ENCODE measurements at places on chromosomes 5 and 9.

GRCh38 chr5:17238521-17239041 lies 21.1 kb downstream of the BASP1 start:
- no peak for DNase-seq

GRCh38 chr9:110330484-110331105 lies 7.1 kb downstream of the TXNDC8 start:
- peak; percentile 33 for DNase-seq

GRCh38 chr9:118305331-118305730 lies 601.1 kb downstream of the TLR4 start:
- DNase-seq, result no peak

DNA sequence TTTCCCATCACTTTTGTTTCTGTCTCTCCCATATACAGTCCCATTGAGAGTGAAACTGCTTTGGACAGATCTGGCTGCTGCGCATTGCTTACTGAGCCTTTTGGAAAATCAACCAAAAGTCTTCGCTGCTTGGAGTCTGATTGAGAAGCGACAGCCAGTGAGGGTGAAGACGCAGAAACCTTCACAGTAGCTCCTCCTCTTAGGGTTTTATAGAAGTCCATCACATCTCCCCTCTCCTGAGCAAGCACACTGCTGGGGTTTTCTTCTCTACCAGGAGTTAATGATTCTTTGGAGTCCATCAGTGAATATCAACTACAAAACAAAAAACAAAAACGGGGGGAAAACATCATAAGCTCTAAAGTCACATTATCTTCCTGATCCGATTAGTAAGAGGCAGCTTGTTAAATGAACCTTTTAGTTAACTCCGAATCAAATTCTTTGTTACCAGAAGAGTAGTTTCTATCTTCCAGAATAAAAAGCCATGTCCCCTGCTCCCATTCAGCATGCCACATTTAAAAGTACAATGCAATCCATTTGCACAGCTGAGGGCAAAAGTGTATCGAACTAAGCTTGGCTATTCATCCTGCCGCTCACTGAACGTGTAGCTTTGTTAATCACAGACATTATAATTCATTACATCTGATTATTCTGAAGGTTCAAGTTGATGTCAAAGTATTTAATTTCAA lies 2.8 kb downstream of the NR3C1 start:
- DNase-seq, result no peak

- no peak for DNase-seq
Observed at GRCh38 chr9:134595014-134595413, 46.6 kb upstream of the COL5A1 start.

DNA sequence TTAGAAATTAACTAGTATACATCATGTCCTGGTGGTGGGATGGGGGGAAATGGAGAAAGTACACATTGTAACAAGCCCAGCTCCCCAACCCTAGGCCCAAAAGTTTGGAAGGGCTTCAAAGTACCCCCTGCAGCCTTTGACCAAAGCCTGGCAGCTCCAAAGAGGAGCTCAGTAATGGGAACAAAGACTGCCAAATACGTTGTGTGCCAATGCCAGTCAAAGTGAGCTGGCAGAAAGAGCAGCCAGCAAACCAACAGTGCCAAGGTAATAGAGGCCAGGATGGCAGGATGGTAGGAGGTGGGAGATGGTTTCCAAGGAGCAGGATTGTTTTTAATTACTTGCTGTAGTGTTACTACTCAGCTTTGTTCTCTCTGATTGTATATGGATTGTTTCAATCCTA lies 248.3 kb downstream of the COX7C start:
- DNase-seq, result no peak

GRCh38 chr9:97924386-97924785 lies 2.1 kb upstream of the TRMO start:
- peak; percentile 47 for DNase-seq

GRCh38 chr9:19424176-19424779 lies 15.5 kb downstream of the ACER2 start:
- no peak for DNase-seq

- peak; percentile 0 for DNase-seq
Observed at GRCh38 chr9:1837453-1838084, 177.6 kb upstream of the SMARCA2 start.

- DNase-seq, result no peak
Observed at GRCh38 chr5:40679913-40680681, at the start of gene PTGER4. PTGER4 (plus strand) TSS chr5:40679915; CDS start chr5:40680994, 1,079 bp downstream.

DNA sequence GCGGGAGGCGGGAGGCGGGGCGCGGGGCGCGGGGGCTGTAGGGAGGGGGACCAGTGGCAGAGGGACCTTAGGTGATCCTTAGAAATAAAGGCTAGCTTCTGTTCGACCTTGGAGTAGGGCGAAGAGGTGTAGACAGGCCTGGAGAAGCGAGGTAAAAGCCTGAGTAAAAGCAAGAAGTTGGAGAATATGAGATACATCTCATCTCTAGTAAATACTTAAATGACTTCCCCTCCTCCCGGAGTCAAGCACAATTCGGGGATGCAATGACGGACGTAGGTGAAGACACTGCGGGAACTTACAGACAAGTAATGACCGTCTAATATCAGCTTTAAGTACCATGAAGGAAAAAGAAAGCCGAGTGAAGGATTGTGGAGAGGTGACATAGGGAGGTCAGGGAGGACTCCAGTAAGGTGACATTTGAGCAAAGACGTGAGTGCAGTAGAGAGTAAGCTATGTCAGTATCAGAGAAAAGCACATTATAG lies 466 bp downstream of the SMC2 start:
- DNase-seq, result peak; percentile 14

DNA sequence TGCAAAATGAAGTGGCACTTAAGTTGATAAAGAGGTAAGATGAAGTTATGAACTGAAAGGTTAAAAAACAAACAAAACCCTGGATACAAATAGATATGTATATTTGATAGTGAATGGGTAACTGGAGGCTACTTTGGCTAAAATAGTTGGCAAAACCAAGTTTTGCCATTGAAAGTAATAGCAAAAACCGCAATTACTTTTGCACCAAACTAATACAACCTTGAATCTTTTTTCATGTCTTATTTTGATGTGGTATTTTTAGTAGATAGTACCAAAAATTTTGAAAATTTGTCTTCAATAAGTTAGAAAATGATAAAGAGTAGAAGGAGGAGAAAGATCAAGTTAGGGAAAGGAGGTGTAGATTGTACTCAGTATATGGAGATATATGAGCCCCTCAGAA lies 47.9 kb upstream of the PLCXD3 start:
- DNase-seq, result no peak

GRCh38 chr5:180353980-180354452 lies 880 bp upstream of the GFPT2 start:
- DNase-seq, result no peak

DNA sequence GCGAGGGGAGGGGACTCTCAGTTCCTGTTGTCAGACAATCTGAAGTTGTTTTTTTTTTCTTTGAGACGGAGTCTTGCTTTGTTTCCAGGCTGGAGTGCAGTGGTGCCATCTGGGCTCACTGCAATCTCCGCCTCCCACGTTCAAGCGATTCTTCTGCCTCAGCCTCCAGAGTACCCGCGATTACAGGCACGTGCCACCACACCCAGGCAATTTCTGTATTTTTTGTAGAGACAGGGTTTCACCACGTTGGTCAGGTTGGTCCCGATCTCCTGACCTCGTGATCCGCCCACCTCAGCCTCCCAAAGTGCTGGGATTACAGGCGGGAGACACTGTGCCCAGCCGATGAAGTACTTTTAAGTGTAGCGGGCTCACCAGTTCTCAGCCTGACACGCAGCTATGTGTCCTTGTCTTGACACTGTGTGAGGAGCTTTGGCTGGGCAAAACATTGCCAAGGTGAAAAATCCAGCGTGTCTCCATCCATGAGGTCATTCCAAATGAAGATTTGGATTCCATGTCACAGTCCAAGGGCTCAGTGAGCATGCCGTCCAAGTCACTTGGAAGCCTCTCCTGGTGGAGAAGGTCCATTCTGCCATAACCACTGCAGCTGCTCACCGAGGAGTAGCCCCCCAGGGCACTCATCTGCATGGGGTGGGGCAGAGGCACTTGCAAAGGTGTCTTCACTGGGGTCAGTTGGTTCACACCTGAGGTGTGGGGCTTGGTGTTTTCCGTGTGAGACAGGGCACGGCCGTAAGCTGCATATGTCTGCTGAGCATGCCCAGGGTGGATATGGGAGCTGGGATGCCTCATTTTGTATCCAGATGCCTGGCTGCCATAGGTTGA lies 32.0 kb downstream of the OR2V1 start:
- DNase-seq, result no peak

- DNase-seq, result no peak
Observed at GRCh38 chr9:79657891-79658290, 86.1 kb downstream of the TLE4 start.
